Stimulated activated CD8-positive, alpha-beta memory T cell treated with anti-CD3 and anti-CD28 coated beads, Interleukin-15, amount 100 ng/mL, for 48 hours (primary cell): ENCODE measurements at places on chromosomes 2 and 18.
A peak's percentile ranks its signal among the peaks of the same experiment; 100 is the strongest.

DNA sequence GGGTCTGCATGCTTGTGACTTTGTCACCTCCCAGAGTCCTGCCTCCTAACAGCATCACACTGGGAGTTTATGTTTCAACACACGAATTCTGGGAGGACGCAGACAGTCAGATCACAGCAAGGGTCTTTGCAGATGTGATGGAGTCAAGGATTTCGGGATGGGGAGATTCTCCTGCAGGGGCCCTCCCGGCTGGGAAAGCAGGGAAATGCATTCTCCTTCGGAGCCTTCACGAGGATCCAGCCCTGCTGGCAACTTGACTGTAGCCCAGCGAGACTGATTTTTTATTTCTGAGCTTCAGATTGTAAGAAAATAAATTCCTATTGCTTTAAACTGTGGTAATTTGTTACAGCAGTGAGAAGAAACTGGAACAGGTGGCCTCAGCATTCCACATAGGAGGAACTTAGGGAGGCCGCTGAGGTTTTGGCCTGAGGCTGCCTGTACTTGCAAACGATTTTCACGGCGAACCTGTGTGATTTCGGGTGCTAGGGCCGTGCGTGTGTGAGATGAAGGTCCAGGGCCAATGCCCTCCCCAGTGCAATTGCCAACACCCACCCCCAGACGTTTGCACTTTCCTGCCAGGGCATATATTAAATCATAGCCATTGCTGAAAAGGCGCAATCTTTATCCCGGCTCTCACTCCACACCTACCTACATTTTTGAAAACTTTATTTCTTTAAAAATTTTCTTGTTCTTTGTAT is 79.8 kb downstream of the ASB1 start:
- DNase-seq, result no peak

- peak; percentile 68 for DNase-seq
These were observed 24.9 kb upstream of the YWHAQ start for GRCh38 chr2:9655441-9656269.

GRCh38 chr2:80122675-80123074 is 181.9 kb downstream of the LRRTM1 start:
- no peak for DNase-seq

GRCh38 chr2:216680951-216681629 is 14.3 kb downstream of the IGFBP5 start:
- no peak for DNase-seq

DNA sequence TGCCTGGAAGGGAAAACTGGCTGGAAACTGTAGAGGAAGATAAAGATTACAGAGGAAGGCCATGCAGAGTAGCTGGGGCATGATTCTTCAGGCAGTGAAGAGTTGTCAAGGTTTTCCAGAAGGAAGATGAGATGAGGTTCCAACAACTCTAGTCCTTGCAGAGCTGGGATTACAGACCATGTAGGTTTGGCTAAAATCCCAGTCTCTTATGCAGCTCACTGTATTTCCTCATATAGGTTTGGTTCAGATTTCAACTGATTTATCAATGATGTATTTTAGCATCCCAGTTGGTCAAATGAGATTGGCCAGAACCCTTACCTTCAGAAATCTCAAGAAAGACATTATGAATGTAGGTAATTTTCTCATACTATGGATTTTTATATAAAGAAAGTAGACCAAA is 16.4 kb downstream of the FAP start:
- DNase-seq, result no peak

- no peak for DNase-seq
These were observed 14.2 kb upstream of the ANKRD44 start for GRCh38 chr2:197324801-197325200.

DNA sequence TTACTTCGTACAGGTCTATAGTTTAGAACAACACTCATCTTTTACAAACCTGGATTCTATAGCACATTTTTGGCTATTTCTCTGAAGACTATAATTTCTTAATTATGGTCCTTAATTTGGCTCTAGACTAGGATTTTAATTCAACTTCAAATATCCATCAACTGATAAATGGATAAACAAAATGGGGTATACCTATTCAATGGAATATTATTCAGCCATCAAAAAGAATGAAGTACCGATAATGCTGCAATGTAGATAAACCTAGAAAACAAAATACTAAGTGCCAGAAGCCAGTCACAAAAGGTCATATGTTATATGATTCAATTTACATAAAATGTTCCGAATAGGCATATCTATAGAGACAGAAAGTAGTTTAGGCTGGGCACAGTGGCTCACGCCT is 15.2 kb upstream of the RIF1 start:
- no peak for DNase-seq

- DNase-seq, result no peak
These were observed 143.0 kb downstream of the ABCA12 start for GRCh38 chr2:214995409-214995808.

- no peak for DNase-seq
These were observed 28.3 kb downstream of the ADAM23 start for GRCh38 chr2:206471524-206472062.

- no peak for DNase-seq
These were observed 54.8 kb upstream of the STRN start for GRCh38 chr2:37020887-37021796.

DNA sequence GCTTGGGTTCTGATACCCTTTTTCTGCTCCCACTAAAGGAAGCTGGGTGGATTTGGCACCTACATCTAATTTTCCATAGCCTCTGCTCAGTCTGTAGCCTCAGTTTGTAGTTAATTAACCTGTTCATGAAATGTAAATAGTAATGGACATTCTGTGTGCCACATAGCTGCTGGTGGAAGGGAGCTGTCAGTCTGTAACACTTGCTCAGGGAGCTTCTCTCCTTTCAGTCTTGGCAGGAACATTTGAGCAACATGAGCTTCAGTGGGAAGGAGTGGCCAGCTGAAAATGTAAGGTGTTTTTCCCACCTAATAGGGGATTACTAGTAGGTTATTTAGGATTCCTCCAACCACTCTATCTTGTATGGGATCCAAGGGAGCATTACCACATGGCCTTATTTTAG is 203.4 kb downstream of the ASXL3 start:
- no peak for DNase-seq

- DNase-seq, result no peak
These were observed 455.9 kb upstream of the UBE2E3 start for GRCh38 chr2:180524499-180524898.

DNA sequence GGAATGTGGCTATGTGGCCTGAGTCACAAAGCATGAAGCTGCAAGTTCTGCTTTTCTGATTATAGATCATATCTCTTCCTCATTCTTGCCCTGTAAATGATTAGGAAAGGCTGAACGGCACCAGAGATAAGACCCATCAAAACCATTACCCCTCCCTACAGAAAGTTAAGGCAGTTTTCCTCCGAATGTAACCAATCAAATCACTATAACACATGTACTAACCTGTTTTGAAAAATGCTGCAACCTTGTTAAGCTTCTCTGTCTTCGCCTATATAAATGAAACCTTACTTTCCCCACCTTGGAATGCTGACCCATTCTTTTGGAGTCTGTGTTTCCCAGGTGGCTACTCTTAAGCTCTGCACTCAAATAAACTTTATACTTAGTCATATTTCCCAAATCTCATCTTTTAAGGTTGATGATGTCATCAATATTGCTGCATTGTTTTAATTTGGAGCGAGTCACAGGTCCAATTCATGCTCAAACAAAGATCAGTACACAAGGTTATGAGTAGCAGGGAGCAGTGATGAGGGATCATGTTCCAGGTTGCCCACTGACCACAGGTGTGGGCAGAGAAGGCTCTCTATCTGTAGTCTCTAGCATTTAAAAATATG is 662.3 kb downstream of the IRS1 start:
- no peak for DNase-seq

DNA sequence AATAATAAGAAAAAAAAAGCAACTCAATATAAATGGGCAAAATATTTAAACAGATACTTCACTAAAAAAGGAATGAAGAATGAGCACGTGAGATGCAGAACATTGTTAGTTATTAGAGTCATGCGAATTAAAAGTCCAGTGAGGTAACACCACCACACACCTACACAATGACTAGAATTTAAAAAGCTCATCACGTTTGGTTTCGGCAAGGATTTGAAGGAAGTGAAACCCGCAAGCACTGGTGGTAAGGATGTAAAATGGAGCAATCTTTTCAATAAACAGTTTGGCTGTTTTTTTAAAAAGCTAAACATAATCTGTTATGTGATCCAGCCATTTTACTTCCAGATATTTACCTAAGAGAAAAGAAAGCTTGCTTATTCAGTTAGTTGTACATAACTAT is 1181.6 kb upstream of the CELF4 start:
- no peak for DNase-seq

DNA sequence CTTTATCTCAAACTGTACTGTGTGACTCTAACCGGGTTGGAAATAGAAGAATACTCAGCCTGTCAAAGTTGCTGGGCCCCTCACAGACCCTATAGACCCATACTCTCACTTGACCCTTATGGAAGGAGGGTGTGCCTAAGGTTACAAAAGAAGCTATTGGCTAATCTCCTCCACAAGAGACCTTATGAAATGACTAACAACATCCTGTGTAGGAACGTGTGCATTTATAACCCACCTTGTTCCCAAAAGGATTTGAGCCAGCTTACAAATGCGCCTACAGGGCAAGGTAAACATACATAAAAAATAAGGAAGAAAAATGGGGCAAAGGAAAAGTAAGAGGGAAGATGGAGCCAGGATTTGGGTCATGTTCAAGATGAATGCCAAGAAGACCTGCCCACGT is 225.4 kb upstream of the SMAD2 start:
- DNase-seq, result no peak

DNA sequence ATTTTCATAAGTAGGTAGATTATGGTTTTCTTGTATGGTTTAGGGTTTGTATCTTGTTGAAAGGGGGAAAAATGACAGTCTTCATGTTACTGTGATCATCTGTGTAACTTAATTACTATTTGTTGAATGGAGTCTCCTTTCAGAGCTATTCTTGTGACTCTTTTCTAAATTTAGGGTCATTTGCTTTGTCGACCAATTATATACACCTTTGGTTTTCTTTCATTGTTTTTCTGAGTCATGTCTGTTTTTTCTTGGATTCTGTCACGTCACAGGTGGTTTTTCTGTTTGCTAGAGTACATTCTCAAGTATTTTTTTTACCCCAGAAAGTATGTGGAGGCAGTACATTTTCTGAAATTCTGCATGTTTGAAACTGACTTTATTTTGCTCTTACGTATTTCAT is 43.8 kb upstream of the DYSF start:
- no peak for DNase-seq

- no peak for DNase-seq
These were observed 33.3 kb downstream of the POLR1A start for GRCh38 chr2:86072271-86072858.

DNA sequence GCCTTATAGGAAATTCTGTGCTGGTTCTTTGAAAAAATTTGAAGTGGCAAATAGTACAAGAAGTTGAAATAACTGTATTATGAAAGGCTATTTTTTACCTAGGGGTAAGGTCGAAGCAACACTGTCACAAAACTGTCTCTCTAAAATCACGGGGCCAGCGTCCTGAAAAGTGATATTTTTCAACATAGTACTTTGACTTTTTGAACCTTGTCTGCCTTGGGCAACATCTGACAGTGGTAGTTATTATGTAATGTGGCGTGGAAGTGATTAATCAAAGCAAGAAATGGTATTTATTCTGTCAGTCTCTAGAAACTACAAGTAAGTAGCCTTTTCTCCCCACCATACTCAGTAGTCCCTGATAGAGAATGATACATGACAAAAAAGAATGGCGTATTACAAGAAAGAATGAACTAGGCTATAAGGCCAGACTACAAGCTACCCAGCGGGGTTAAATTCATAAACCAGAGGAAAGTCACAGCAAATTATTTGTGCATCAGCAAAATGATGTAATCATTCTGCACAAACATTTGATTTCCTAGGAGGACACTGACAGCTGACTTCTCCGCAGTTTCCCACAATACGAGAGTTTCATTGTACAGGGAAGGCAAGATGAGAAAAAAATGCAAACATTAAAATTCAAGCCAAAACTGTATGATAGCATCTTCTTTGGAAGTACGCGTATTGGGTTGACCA is 9.8 kb downstream of the GEN1 start:
- no peak for DNase-seq

GRCh38 chr18:49768051-49768391 is 45.3 kb downstream of the ACAA2 start:
- DNase-seq, result no peak
